Calu3 (cell line): ENCODE measurements at places on chromosomes 3 and 15. TPM values are rescaled to one million over a fixed set of nuclear protein-coding genes. Genes with fewer than 3 reads are reported as not detected.
A peak's percentile ranks its signal among the peaks of the same experiment; 100 is the strongest.

HGD gene
- total RNA-seq = 23.0 and 29.5 TPM in 2 replicates

DNA sequence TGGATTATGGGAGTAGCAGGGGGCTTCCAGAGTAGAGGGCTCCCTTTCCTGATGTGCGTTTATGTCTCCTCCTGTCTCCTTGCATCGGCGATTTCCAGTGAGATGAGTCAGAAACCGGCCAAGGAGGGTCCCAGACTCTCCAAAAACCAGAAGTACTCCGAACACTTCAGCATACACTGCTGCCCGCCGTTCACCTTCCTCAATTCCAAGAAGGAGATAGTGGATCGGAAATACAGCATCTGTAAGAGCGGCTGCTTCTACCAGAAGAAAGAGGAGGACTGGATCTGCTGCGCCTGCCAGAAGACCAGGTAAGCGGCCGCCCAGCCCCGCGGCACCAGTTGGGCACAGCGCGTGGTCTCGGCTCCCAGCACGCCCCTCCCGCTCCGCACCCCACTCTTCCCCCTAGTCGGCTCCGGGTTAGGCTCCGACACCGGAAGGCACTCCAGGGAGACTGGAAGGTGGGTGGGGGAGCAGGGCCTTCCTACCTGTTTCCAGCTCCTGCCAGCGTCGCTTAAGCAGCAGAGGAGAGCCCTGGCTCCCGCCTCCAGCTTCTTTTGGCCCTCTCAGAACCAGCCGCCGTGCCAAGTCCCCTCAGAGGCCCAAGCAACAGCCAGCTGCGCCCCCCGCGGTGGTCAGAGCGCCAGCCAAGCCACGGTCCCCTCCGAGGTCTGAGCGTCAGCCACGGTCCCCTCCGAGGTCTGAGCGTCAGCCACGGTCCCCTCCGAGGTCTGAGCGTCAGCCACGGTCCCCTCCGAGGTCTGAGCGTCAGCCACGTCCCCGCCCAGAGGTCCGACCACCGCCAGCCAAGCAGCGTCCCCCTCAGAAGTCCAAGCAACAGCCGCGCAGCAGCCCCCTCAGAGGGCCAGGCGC, 34.7 kb downstream of the MOBP start:
- DNase-seq = peak; percentile 11

- peak; percentile 46 for DNase-seq
These were observed 30.0 kb upstream of the GMNC start for GRCh38 chr3:190892395-190892902.

DNA sequence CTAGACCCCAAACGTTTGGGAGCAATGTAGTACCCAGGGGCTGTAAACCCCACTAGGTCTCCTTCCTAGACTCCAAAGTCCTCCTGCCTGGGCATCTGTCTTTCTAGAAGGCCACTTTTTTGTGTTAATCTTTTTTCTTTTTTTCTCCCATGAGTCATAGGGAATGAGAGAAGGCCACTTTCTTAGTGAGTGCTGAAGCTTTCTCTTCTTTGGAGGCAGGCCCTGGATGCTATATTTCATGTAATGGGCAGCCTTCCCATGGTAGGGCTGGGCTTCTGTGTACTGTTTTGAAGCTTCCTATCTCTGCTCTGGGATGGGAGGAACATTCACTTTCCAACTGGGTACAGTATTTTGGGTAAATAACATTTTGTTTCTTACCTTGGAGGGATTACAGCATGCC, 15.2 kb upstream of the RTP2 start:
- no peak for DNase-seq

NLGN1 gene
- total RNA-seq = 2.2 and 2.6 TPM in 2 replicates

DNA sequence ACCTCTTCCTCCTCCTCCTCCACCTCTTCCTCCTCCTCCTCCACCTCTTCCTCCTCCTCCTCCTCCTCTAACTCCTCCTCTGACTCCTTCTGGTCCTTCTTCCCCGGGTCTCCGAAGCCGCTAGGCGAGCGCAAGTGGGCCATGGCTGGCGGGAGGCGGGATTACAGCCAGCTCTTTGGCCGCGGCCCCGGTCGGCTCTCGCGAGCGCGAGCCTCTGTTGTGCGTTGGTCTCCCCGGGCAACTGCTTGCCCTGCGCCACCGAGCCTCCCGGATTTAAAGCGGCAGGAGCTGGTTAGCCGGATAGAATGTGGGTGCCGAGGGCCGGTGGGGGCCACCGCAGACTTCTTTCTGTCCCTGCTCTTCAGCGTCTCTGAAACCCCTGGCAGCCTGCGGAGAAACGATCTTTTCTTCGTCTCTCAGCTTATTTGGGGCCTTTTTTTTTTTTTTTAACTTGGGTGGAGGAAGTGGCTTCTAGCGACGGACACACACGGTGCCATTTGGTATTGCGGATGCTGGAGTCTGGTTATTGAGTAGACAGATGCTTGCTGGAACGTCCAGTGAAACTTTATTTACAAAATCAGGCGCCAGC, at the start of gene ERICH6:
Gene ERICH6, minus strand, starts transcription at position 165 of the 589 bp plus-strand sequence. Its CDS starts 22 bp downstream, at position 143.
- peak; percentile 98 for DNase-seq

- peak; percentile 17 for DNase-seq
These were observed 932 bp downstream of the ARL8B start for GRCh38 chr3:5122741-5123706.

DNA sequence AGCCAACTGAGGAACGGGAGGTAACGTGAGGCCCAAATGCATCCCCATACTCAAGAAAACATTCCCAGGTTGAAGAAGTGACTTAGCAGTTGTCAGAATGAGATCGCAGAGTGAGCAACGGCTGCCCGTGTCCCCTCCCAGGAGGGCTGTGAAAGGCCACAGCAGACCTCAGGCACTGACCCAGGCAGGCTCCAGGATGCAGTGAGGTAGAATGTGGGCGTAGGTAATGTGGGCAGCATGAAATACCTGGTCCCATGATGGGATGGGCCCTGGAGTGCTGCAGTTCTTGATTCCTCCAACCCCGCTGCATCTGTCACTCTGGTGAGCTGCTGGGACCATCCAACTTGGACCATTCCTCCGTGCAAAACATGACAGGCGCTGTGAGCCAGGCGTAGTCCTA, 74.8 kb downstream of the NSMCE3 start:
- no peak for DNase-seq

DNA sequence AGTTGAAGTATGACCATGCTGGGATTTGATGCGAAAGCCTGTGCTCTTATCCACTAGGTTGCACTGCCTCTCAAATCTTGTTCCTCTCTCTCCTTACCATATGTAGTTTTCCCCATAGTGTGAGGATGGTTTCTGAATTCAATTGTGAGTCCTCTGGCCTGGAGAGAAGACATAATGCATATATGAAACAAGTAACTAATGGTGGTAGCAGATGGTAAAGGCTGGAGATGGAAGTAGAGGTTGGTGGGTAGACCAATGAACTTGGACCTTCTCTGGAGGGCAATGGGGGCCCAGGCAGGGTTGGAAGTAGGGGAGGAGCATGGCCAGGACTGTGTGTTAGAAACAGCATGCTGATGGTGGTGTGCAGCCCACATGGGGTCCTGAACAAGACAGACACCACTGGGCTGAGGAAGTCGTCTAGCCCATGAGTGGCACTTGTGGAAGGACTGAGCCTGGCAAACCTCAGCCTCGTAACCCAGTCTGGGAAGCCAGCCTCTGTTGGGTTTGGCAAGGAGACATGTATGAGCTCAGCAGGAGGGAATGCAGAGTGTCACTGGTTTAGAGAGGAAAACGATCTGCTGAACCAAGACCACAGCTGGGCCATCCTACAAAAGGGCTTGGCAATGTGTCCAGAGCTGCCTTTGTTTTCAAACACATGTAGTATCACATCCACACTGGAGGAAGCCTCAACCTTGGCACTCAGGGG, 18.5 kb upstream of the LMCD1 start:
- peak; percentile 37 for DNase-seq

- DNase-seq = no peak
These were observed 26.1 kb downstream of the EAF1 start for GRCh38 chr3:15453501-15453900.

GRCh38 chr3:107028086-107028485, 349.2 kb upstream of the CCDC54 start:
- no peak for DNase-seq

- no peak for DNase-seq
These were observed 73.2 kb downstream of the TLE3 start for GRCh38 chr15:70024521-70024920.

DNA sequence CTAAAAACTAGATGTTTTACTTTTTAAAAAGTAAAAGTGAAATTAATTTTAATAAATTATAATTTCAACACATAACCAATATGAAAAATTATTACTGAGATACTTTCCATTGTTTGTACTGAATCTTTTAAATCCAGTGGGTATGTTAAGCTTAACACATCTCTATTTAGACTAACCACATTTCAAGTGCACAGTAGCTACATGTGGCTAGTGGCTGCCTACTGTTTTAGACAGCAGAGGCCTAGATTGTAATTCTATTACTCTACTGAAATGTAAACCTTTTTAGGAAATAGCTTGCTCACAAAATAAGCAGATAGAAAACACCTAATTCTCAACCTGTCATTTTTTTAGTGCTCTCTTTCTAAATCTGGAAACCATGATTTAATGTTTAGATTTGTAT, 4.9 kb downstream of the TCAIM start:
- no peak for DNase-seq
